ENCODE measurements at places on chromosomes 4 and X. TPM values are rescaled to one million over a fixed set of nuclear protein-coding genes. Genes with fewer than 3 reads are reported as not detected.

Gene AFF1
- total RNA-seq: 9.9 TPM

Gene MAGEB1
- not detected for total RNA-seq

Gene HAND2
- 0.32 TPM for total RNA-seq

Gene AIFM1
- total RNA-seq: 71.6 TPM

Gene GDI1
- 94.4 TPM for total RNA-seq

Gene MAGEH1
- 6.9 TPM for total RNA-seq
